NCI-H2029 (cell line): ENCODE measurements at places on chromosomes 12 and 14.

GRCh38 chr12:112422531-112422930 lies 3.8 kb downstream of the PTPN11 start:
- DNase-seq, result no peak

DNA sequence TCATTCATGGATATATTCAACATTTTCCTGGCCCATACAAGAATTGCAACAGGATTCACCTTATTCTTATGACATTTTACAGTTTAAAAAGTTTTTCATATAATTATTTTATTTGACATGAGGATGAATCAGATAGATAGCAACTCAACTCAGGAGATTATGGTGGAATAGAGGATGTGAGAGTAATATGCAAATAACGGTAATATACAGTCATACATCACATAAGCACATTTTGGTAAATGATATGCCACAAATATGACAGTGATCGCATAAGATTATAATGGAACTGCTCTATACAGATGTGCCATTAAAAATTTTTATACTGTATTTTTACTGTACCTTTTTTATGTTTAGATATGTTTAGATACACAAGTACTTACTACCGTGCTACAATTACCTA lies 24.1 kb upstream of the CRADD start:
- DNase-seq, result no peak

- DNase-seq, result no peak
These were observed 6.2 kb upstream of the BIN2 start for GRCh38 chr12:51330186-51330585.

DNA sequence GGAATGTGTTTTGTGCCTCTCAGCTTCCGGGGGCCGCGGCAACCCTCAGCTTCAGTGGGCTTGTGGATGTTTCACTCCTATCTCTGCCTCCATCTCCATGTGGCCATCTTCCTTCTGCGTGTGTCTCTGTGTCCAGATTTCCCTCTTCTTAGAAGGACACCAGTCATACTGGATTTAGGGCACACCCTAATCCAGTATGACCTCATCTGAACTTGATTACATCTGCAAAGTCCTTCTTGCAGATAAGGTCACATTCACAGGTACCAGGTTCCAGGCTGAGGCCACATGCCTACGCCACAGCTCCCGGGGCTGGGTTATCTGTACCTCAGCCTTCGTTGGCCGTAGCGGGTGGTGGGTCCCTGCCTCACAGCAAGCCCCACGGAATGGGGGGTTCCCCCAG lies 68.9 kb downstream of the ZNF664 start:
- no peak for DNase-seq

DNA sequence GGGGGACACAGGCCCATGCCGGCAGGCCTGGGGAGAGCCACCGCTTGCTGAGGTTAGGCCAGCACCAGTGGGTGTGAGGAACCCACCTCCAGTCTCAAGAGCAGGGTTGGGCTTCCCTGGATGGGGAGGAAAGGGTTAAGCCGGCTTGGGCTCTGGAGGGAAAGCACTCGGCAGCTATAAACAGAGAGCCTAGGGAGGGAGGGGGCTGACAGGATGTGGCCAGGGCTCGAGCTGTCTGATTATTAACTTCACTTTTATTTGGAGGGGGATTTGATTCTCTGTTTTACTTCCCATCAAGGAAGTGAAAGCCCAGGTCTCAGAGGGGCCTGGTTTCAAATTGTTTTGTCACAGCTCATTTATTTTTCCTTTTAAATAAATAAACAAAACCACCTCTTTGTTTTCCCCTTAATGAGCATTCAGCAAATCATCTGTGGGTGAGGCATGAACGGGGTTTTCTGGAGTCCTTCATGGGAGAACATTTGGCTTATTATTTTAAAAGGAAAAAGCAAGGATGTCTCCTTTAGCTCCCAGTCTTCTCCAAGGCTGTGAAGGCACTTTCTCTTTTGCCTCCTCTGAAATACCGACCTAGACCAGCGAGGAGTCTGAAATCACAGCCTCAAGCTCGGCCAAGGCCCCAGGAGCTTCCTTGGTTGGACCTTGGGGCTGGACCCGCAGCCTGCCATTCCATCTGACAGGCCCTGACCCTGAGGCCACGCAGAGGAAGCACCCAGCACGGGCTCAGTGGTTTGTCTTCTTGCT lies 21.9 kb upstream of the ZFP36L1 start:
- peak; percentile 17 for DNase-seq

DNA sequence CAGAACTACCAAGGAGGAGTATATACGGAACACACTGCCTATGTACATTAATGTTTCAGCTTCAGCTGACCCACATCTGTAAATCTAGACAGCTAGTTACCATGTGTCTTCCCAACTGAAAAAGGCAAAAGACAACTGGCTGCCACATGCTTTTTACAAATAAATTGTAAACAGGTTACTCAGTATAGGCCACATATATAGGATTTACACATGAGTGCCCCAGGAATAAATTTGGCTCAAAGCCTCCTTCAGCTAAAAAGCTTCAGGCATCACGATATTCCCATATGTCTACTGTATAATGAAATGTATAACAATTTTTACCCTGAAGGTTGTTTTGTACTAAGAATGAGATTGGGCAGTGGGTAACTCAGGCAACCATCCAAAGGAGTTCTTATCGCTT lies 175.9 kb upstream of the BMP4 start:
- DNase-seq, result no peak

GRCh38 chr12:115898670-115899069 lies 378.8 kb downstream of the MED13L start:
- no peak for DNase-seq

DNA sequence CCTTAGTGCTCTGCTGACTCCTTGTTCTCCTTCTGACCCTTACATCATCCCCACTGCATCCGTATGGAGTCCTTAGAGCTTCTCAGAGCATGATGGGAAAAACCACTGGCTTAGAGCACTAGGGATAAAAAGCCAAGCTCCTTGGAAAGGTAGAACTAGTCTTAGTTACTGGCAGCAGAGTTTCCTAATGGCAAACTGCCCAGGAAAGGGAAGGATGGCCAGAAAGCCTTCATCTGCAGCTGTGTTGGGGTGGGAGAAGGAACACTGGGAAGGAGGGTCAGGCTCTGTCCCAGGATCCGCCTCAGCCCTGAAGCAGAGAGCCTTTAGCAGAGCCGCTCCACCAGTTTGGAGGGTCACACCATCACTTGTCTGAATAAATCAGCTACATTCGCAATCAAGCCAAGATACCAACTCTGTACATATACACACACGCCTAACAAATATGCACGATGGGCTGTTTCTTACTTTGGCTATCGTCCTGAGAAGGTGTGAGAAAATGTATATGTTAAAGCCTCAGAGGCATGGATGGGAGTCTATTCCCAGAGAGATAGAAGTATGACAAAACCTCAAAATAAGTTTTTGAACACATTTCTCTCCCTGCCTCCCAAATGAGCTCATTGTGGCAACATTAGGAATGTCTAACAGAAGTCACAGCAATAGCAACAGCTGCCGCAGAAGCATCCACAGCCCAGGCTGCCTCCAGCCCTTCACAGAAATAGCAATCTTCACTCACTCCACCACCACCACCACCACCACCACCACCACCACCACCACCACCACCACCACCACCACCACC lies 18.6 kb upstream of the GALNT8 start:
- no peak for DNase-seq

DNA sequence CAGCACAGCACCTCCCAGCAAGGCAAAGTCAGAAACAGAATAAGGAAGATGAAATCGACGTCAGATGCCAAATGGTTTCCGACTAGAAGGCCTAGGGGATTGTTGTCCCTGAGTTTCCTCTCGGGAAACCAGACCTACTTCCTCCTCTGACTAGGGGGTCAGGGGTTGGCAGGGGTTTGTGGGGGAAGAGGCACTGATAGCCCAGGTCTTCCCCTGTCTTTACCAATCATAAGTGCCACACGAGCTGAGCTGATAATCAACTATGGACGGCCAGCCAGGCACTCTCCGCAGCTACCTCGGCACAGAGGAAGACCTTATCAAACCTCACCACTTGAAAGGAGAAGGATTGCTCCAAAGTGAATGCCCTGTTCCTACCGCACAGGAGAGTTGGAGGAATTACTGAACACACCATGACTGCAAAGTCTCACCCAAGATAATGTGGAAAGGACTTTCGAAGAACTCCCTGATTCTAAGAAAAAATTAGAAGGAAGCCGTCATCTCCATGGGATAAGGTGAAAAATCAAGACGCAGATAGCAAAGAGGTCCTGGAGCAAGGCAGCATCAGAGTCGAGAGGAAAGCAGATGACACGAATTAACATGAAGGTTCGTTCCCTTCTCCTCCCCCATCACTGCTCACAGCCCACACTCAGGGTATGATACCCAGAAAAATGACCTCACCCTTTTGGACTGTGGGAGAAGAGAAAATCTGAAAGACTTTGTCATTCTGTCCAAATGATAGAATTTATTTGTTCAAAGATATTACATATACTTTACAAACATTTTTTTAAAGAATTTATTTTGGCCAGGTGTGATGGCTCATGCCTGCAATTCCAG lies 77.7 kb upstream of the MED13L start:
- no peak for DNase-seq

DNA sequence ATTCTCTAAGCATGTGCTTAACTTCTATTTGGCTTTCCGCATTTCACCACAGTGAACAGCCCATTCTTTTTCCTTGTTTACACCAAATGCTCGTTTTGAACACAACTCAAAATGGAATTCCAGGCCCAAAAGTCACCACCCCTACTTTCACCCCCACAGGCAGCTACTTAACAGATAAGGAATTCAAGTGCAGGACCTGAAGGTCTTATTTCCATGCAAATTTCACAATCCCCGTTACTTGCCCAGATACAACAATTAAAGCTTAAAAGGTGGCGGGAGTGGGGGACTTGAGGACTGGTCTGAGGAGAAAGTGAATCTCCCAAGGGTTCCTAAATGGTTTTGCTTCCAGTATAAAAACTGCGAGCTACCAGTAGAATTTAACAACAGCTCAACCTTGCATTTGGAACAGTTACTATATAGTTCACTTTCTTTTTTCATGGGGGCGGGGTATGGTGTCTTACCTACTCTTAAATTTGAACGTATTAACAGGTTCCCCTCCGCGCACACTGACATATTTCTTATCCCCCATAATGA lies 3.7 kb downstream of the USP44 start:
- DNase-seq, result no peak

DNA sequence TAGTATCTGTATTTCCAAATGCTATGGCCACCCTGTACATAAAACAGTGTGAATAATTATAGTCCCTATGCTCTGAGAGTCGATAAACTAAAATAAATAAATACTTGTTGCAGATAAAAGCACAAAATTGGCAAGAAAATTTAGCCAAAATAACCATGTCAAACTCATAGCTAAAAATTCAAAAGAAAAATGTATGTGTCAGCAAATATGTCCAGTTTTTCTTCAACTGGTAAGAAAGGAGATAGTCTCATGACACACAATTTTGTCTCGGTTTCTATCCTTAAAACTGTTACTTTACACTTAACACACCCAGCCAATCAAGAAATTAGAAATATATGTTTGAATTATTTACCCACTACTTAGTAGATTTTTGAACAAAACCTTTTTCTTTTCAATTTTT lies 145.6 kb upstream of the FSCB start:
- DNase-seq, result no peak

- DNase-seq, result no peak
These were observed 1.3 kb downstream of the RNASE7 start for GRCh38 chr14:21043387-21043973.

DNA sequence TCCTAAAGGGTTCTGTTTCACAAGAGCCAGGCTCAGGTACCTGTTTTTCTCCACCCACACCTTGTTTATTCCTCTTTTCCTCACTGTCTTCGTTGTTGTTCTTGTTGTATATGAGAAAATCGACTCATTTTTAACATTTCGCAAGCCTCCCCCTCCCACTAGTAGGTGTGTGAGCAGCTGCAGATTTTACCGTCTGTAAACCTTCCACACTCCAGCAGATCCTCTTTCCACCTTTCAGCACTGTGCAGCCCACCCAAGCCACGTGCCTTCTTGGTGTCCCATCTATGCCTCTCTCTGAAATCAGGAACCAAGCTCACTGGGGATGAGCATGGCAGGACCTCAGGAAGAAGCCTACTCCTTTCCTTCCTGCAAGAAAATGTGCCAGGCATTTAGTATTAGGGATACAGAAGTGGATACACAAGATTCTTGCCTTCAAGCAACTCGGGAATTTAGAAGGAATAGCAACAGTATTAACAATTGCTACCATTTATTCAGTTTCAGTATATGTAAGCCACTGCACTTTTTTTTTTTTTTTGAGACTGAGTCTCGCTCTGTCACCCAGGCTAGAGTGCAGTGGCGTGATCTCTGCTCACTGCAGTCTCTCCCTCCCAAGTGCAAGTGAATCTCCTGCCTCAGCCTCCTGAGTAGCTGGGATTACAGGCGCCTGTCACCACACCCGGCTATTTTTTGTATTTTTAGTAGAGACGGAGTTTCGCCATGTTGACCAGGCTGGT lies 113.6 kb downstream of the CHST11 start:
- no peak for DNase-seq

DNA sequence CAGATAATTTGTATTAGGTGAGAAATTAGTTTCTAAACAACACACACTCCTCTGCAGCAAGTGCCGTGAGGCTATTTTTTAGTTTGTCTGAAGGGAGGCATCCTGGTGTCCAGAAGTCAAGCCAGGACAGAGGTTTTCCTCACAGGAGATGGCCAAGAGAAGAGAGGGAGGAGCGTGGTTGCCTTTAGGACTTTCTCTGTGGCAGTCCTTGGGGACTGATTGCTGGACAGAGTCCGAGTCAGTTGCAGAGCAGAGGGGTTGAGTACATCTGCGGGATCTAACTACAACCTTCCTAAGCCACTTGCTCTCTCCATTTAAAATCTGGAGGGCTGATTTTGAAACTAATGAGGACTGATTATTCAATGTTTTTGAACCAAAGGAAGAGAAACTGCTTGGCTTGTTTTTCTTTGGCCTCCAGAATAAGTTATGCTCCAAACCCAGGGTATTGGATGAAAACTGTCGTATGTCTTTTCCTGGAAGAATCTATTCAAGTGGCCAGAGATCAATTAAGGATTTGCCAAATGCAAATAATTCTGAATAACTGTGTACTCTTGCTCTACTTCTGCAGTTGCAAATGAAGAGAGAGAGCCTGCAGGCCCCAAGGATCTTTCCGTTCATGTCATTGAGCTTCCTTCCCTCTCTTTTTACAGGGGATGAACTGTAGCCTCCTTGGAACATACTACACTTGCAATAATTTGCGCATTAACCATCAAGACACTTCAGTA lies 1.2 kb downstream of the SLCO1C1 start:
- DNase-seq, result no peak

- peak; percentile 61 for DNase-seq
These were observed 125.8 kb upstream of the AVPR1A start for GRCh38 chr12:63276537-63277365.

DNA sequence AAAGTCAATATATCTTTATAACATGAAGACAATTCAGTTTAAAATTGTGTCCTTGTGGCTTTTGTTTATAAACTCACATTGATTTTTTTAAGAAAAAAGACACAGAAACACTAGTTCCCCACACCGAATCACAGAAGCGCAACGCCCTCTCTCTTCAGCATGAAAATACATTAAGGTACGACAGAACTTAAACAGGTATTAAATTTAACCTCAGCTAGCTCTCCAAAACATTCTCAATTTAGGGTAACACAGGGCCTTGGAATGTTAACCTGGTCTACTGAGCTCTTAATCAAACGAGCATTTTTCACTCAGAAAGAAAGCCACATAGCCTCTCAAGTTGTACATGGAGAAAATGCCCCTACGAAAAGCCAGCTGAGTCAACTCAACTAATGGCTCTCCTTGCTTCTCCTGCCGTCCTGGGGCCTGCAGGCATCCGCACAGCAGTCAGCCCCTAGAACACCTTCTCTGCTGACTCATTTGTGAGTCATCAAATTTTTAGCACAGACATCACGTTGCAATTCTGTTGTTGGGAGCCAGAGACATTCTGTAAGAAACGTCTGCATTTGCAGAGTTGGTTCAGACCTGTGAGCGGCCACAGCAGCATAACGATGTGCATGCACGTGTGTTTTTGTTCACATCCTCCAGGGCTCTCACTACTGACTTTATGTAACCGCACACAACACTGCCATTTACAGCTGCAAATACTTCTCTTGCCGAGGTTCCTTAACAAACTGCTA lies 141.6 kb downstream of the ITPR2 start:
- no peak for DNase-seq
